T-helper 2 cell treated with Interferon-gamma antibody and Interleukin-4, amounts not matched to agents 5 μg/mL and 100 μg/mL, for 36 hours (primary cell): ENCODE measurements at places on chromosomes 4 and X.

DNA sequence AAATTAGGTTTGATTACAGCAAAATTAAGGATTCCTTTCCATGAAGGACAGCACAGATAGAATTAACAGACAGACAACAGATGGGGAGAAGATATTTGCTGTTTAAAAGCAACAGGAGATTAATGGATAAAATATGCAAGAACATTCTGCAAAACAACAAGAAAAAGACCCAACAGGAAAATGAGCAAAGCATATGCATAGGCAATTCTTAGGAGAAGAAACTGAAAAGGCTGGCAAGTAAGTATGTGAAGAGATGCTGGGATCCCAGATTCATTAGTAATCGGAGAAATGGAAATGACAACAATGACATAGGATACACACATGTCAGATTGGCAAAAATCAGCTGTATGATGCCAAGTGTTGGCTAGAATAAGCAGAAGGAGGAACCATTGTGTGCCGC, 27.5 kb upstream of the HMGB3 start:
- no peak for DNase-seq

DNA sequence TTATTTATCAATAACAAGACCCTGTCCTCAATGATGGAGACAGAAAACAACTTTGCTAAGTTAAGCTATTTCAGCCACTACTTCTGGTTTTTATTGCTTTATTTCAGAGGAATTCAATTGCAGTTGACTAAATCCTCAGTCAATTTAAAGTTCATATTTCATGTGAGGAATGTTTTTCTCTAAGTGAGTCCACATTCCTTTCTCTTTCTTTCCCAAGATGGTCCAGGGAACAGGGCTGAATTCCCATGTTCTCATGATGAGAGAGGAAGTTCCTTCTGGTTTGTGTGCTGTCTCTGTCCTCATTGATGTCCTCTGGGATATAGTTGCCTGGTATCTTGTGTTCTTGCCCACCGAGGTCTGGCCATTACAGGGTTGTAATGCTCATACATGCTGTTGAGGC, 117.2 kb downstream of the SLIT2 start:
- DNase-seq: no peak

GRCh38 chrX:151984902-151985301, 10.4 kb upstream of the GABRE start:
- DNase-seq: no peak

DNA sequence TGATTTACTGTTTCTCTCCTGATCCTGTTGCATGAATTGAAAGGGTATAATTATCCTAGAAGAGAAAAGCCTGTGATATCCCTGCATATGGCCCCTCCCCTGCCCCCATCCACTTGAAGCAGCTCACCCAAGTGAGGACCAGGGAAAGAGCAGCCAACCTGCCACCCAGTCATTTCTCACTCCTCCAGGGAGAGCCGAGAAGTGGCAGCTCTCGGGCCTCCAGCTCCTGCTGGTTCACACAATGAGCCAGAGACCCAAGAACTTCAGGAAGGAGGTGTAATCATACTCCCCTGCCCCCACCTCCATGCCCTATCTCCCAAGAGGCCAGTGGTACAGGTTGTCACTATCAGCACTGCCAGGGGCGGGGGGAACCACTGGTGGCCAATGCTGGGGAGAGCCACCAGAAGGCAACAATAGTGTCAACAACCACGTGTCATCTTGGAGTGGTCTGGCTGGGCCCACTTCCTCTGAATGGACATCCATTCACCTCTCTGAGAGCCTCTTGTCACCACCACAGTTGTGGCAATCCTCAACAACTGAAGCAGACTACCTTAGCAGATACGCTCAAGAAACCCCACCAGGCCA, 42.9 kb downstream of the APOO start:
- no peak for DNase-seq

- no peak for DNase-seq
These were observed 99.5 kb upstream of the ITM2A start for GRCh38 chrX:79466636-79467035.

- DNase-seq: no peak
These were observed 560.5 kb downstream of the MID1IP1 start for GRCh38 chrX:39361736-39362135.

DNA sequence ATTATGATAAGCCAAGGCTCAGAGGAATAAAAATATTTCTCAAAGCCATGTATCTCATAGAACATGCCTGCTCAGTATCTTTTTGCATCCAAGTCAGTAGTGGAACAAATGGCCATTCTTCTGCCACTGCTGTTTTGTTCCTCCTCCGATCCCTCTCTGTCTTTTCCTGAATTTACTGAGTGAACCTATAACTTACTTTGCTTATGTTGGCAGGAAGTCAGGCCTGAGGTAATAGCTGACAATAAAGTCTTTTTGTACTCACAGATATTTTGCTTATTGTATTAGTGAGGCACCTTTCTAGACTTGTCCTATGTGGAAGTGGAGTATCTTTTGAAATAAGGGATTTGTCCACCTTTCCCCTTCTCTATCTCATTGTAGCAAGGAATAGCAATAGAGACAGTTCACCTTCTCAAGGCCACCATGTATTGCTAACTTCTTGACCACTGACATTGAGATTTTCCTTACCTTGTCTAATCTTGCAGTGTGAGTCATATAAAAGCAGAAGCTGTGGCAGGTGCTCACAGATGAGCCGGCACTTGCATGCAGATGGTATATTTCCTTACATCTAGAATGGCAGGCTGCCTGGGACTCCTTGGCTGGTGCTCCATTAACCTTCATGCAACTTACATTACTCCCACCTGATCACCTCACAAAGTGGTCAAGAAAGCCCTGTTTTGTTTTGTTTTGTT, 68.2 kb downstream of the AGTR2 start:
- no peak for DNase-seq

DNA sequence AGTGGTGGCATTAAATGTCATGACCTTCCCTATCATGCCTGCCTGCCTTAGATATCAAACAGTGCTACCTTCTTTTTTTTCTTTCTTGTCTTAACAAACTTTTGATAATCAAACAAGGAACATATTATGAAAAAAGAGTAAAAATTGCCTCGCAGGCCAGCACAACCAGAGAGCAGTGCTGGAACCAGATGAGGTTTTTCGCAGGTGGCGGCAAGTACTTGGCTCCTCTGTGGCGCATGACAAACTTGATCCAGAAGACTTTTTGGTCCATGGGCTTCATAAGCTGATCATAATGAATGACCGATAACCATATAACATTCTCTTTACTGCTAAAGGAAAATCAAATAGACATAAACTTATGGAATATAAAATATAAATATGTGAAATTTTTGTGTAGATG, 61.8 kb downstream of the UGT2B10 start:
- no peak for DNase-seq

- DNase-seq: no peak
These were observed 35.4 kb upstream of the TMEM184C start for GRCh38 chr4:147581606-147582350.

DNA sequence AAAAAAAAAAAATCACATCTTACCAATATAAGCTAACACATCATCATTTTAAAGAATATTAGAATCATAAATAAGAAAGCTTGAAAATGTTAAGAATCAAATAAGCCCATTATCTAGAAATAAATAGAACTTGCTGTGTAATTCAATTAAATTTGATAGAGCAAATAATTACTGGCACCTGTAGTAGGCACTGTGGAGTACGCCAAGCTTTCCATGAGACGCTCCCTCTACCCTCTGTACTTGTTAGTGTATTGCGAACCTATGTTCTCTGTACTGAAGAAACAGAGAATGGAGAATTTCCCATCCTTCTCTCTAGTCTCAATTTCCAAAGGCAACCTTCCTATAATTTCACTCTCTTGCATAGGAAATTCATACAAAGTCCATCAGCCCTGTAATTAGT, 61.7 kb upstream of the HAND2 start:
- DNase-seq: no peak

DNA sequence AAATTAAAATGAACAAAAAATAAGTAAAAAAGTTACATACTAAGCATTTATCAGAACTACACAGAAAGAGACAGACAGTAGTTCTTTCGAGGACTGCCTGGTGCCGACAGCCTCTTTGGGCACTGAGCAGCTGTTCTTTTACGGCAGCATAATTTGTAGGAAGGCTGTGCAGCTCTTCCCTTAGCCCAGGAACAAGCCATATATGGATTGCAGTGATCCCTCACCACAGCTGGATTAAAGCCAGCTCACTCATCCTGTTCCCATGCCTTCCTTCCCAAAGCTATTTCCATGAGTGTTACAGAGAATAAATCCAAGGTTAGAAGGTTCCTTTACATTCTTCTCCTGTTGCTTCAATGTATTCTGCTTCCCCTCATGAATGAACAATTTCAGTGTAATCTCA, 71.7 kb downstream of the DDX60L start:
- DNase-seq: no peak

GRCh38 chr4:152972821-152973628, 36.9 kb downstream of the FHDC1 start:
- no peak for DNase-seq

- DNase-seq: no peak
These were observed 29.5 kb downstream of the TAPT1 start for GRCh38 chr4:16196482-16197393.

DNA sequence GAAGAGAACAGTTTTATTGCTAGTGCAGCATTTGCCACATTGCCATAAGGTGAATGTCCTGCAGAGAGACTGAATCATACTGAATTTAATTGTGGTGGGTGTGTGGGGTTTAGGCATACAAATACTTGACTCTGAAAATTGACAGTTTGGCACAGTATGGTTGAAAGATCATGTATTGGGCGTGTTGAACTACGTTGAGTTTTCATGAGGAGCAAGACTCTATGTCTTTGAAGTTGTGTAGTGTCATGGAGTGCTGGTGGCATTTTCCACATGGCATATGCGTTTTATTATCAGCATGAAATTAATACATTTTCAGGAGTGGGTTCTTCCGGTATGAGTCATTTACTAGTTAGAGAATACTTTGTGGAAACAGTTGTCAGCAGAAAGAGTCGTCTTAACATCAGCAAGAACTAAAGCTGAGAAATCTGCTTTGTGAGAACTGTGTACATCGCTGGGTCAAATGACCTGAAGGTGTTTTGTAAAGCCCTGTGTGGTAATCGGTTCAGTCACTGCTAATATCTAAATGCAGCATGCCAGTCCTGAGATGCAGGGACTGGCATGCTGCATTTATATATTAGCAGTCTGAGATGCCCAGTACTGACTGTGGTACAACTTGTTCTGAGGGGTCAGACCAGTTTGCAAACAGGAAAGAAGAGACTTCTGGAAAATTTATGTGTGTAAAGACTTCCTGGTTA, 50.3 kb downstream of the ARHGAP10 start:
- DNase-seq: no peak

- no peak for DNase-seq
These were observed 8.1 kb upstream of the HPF1 start for GRCh38 chr4:169765835-169766234.

- DNase-seq: no peak
These were observed 64.8 kb downstream of the MAOB start for GRCh38 chrX:43817444-43817843.

- DNase-seq: no peak
These were observed 78.6 kb upstream of the FAM9A start for GRCh38 chrX:8879750-8880149.
